OCI-LY7 (cell line): ENCODE measurements at places on chromosomes 4 and X.
A peak's percentile ranks its signal among the peaks of the same experiment; 100 is the strongest.

DNA sequence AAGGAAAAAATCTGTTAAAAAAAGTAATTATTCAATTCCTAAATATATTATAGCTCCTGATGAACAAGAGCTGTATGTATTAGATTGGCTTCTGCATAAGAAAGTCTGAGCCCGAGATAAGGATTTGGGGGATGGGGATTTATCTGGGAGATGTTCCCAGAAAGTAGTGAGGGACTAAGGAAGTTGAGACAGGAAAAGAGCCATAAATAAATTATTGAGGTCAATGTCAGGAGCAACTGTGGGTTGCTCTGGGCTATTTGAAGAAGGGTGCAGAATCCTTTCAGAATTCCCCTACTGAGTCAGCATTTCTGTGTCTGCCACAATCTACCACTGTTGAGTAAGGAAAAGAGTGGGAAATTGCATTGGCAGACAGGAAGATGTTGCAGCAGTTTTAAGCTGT is 3.1 kb upstream of the TDO2 start:
- DNase-seq = no peak

DNA sequence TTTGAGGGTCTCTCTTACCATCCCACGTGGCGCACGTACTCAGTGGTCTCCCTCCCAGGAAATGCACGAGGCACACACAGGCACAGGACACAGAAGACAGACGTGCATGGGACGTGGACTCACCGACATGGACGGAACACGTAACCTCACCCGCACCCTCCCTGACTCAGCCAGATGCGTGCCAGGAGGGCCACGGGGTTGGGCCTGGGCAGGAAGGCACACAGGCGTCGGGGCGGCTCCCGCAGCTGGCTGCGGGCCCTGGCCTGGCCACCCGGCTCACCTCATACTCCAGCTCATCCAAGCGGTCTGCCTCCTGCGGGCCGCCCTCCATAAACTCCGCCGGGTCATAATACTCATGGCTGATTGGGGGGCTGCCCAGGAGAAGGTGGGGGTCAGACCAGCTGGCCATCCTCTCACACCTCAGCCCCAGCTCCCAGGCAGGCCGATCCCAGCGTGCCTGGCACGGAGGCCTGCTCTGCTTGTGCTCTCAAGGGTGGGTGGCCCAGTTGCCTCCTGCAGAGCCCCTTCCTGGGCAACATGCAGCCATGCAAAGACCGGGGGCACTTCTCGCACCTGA is 12.6 kb downstream of the SSR4 start:
- no peak for DNase-seq

DNA sequence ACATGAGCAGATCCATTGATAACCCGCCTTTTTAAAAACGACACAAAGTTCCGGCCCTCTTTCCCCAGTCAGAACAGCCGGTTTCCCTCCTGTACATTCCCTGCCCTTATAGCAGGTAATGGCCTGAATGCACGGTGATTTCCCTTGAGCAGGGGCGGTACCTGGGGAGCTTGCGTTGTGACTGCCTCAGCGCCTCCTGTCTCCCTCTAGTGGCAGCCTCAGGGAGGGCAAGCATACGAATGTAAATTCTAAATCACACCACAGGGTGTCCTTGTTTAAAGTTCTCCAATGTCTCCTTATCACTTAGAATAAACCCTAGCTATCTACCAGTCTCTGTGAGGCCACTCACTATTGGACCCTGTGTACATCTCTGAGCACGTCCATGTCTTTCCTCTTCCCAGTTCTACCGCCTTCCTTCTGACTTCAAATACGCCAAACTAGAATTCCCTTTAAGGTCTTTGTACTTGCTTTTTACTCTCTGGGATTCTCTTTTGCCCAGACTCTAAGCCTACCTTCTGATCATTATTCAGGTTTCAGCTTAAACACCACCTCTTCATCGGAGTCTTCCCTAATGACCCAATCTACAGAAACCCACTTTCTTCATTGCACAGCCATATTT is 18.4 kb upstream of the LDB2 start:
- DNase-seq = peak; percentile 71

GRCh38 chrX:11363069-11363594 is 69.9 kb downstream of the AMELX start:
- peak; percentile 93 for DNase-seq

- no peak for DNase-seq
These were observed 80.6 kb upstream of the DHX15 start for GRCh38 chr4:24664956-24665355.

DNA sequence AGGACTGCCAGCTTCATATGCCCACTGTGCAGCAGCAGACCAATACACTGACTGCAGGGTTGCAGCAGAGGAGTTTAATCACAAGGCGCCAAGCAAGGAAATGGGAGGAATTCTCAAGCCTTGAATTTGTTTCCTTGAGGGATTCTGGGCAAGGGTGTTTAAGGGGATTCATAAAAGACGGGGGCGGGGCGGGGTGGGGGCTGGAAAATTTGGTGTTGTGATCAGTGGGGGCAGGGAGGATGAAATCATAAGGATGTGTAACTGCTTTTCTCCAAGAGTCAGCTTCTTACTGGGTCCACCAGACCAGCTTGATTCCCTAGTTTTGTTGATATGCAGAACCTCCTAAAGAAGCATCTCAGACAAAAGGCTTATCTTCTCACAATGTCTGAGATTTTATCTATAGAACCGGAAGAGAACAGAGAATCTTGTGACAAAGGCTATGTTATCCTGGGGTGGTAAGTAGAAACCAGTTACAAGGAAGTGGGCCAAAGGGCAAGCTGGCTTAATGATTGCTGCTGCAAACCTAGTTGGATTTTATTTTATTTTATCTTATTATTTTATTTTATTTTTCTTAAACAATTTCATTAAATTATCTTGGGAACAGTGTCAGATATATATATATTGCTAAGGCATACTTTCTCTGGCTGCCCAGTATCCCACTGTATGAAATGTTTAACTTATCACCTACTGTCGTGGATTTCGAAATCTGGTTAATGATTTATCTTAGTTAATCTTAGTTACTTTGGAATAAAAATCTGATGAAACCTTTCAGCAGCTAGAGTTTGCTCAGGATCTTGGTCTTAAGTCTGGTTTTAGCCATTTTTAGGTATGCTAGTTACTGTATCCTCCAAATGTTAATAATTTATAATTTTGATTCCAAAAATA is 276.4 kb downstream of the RPA4 start:
- DNase-seq = no peak

DNA sequence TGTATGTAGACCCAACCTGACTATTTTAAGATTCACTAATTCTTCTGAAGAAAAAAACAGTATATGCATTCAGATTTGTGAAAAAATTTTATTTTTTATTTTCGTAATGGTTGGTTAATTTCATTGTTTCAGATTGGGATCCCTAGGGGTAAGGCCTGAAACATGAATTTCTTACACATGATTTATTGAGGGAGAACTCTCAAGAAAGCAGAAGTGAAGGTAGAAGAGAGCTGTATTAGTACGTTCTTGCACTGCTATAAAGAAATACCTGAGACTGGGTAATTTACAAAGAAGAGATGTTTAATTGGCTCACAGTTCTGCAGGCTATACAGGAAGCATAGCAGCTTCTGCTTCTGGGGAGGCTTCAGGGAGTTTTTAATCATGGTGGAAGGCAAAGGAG is 611.9 kb upstream of the TECRL start:
- no peak for DNase-seq

- no peak for DNase-seq
These were observed 345.9 kb upstream of the NOCT start for GRCh38 chr4:138669479-138670315.

GRCh38 chrX:32010212-32010611 is 938.4 kb upstream of the FTHL17 start:
- no peak for DNase-seq

GRCh38 chrX:119753639-119754257 is 4.6 kb upstream of the SOWAHD start:
- peak; percentile 69 for DNase-seq

- DNase-seq = no peak
These were observed 532.8 kb downstream of the KCNIP4 start for GRCh38 chr4:21415728-21416127.

DNA sequence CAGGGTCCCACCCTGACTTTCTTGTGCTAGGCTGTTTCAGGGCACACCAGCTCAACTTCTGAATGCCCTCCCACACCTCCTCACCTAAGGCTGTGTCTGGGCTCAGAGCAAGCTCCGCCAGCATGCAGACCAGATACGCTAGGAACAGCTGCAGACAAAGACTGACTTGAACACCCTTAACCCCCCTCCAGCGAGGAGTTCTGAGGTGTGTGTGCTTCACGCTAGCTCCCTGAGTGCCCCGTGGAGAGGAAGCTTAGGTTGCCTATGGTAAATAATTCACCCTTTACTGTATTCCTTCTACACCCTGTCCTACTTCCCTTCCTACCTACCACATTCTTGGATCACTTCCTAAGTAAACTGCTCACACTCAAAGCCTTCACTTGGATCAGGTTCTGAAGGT is 115.0 kb downstream of the VCX3B start:
- no peak for DNase-seq

- no peak for DNase-seq
These were observed 20.8 kb downstream of the USO1 start for GRCh38 chr4:75745161-75745560.
